Central memory CD8-positive, alpha-beta T cell (primary cell): ENCODE measurements at places on chromosomes 7 and 10.

DNA sequence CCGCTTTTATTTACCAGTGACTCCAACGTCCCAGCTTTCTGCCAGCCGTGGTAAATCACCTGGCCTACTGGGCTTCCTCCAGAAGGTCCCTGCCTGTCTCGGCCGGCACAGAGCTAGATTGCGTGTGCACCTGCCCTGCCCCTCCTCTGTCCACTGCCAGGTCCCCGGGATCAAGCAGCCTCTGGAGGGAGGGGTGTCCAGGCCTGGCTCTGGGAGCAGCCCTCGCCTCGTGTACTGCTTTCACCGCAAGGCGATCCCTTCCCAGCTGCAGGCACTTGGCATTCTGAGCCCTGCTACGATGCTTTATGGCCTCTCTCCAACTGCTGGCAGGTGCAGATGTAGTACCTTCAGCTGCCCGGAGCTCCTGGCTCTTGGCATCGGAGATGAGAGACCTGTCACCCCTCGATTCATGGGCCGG, 7.4 kb downstream of the SLC29A3 start:
- DNase-seq, result no peak

DNA sequence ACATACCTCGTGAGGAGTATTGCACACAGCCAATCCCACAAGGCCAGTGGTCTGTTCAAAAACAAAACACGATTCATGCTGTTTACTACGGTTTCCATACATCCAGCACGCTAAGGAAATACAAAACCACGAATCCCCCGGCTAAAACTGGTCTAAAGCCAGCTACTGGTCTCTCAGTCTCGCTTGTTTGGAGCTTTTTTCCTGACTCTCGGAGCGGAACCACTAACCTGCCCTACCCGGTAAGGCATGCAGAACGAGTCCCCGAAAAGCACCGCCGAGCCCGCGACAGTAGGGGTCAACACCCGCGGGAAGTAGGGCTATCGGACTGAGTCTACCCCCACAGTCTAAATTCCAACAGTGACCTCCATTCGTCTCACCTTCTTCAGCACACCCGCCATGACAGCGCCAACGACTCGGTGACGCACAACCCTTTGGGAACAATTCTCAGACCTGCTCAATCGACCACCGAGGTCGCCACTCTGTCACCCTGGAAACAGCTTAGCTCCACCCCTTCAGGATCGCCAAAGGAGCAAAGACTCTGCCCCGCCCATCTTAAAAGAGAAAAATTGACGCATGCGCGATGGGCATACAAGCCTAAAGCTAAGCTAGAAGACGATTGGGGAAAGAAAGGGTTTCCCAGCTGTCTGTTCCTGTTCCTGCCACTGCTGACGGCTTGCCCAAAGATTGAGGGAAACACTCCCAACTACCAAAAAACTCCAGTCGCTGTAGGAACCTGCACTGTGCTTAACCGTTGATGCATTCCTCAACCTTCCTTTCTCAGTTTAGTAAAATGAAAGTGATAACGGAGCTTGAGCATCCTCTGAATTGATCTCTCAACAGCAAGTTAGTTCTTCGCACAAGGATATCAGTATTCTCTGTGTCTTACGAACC, at the start of gene NDUFA5:
Gene NDUFA5 (minus strand): TSS at position 421 of the 891 bp plus-strand sequence. CDS start 23 bp downstream, at position 398.
- peak; percentile 95 for DNase-seq

DNA sequence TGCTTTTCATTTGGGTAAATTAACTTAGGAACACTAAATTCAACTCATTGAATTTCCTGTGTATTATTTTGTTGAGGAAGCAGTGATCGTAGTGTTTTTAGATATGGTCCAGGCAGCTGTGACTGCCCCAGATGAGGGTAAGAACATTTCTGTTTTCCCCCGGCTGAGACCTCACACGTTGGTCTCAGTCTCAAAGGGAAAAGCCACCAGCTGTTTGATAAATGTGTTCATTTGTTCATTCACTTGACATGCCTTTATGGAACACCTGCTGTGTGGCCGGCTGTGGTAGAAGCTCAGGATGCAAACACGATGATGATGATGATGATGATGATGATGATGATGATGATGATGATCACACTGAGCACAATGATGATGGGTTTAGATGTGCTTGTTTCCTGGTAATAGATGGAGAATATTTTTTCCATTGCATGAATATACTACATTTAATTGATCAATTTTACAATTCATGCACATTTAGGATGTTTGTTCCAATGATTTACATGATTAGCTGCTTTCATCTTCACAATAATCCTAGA, 125.6 kb upstream of the ZNF32 start:
- DNase-seq, result no peak

GRCh38 chr10:48444861-48445841, 138.7 kb downstream of the MAPK8 start:
- no peak for DNase-seq
